ENCODE measurements at places on chromosomes 7 and 10.

DNA sequence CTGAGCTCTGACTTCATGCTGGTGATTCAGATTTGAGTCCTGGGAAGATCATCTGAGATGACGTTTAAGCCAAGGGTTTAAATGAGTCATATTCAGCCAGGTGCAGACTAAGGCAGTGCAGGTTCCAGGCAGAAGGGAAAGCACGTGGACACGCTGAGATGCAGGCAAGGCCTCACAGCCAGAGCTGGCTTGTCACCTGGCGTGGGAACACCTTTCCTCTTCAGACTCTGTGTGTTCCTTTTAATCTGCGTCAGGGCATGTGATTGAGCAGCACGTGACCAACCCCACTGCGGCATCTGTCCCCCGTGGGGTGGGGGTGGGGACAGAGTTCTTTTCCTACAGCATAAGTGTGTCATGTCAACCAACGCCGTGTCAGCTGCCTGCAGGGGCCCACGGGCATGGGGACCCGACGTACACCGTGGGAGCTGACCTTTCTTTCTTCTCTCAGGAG is 10.7 kb upstream of the IDI2 start:
- no peak overlapping the region for H3K4me3 ChIP-seq
- no peaks in the 10 kb centered on the region for H3K4me1 ChIP-seq
- peaks cover 15% of the 10 kb centered on the region for H3K36me3 ChIP-seq
- no peak for DNase-seq
- no peak overlapping the region for H3K27ac ChIP-seq

- no peak overlapping the region for H3K4me3 ChIP-seq
- no peak for DNase-seq
- no peaks in the 10 kb centered on the region for H3K27me3 ChIP-seq
- H3K27ac ChIP-seq = no peak overlapping the region
- no peaks in the 10 kb centered on the region for H3K36me3 ChIP-seq
These were observed 230.5 kb upstream of the MBL2 start for GRCh38 chr10:53003094-53003493.

- H3K27me3 ChIP-seq = no peaks in the 10 kb centered on the region
- H3K36me3 ChIP-seq = no peaks in the 10 kb centered on the region
- no peak overlapping the region for H3K27ac ChIP-seq
- no peak overlapping the region for H3K4me3 ChIP-seq
- no peak for DNase-seq
These were observed 104.8 kb downstream of the EMX2 start for GRCh38 chr10:117647306-117647705.

GRCh38 chr7:156576216-156577058 is 64.1 kb upstream of the RNF32 start:
- H3K4me1 ChIP-seq = peaks cover 8% of the 10 kb centered on the region
- no peak overlapping the region for H3K4me3 ChIP-seq
- no peak for DNase-seq
- no peak overlapping the region for H3K27ac ChIP-seq
- no peaks in the 10 kb centered on the region for H3K27me3 ChIP-seq

DNA sequence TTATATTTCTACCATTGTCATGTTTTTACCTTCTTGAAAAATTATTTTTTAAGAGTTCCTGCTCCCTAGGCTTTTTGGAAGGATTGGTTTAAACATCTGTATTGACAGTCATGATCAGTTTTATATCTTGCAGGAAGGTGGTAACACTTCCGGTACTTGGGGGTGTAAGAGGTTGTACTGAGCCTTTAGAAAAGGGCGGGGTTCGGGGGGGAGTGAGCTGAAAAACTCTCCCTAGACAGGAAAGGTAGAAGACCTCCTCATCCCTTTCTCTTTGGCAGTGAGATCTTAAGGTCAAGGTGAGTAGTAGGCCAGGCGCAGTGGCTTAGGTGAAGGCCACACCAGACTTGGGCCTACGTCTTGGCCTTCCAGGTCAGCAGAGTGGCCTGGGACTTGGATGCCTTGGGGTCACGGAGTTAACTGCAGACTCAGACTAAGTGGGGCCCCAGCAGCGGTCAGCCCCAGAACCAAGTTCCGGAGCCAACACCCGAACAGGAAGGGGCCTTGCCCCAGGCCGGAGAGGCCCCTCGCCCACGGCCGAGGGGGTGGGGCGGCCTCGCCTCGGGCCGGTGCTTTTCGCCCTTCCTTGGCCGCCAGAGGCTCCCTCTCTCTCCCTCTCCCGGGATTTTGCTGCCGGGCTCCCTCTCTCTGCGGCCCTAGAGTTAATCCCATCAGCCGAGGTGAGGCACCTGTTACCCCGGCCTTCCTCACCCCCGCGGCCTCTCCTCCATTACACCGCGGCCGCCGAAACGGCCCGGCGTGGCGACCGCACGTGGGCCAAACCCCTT is at the start of gene PPP1R9A:
PPP1R9A (plus strand) TSS at position 569 of the 785 bp plus-strand sequence. CDS start 2,520 bp downstream, outside the sequence.
- peak within 1 kb of the TSS; percentile 24 for H3K27ac ChIP-seq
- peak; percentile 72 for DNase-seq
- H3K27me3 ChIP-seq = no peaks in the 10 kb centered on the region
- H3K36me3 ChIP-seq = peaks cover 5% of the 10 kb centered on the region

- no peaks in the 10 kb centered on the region for H3K27me3 ChIP-seq
- H3K27ac ChIP-seq = no peak overlapping the region
- H3K4me1 ChIP-seq = no peaks in the 10 kb centered on the region
- no peak overlapping the region for H3K4me3 ChIP-seq
These were observed 53.8 kb upstream of the SAMD8 start for GRCh38 chr10:75057680-75058079.

DNA sequence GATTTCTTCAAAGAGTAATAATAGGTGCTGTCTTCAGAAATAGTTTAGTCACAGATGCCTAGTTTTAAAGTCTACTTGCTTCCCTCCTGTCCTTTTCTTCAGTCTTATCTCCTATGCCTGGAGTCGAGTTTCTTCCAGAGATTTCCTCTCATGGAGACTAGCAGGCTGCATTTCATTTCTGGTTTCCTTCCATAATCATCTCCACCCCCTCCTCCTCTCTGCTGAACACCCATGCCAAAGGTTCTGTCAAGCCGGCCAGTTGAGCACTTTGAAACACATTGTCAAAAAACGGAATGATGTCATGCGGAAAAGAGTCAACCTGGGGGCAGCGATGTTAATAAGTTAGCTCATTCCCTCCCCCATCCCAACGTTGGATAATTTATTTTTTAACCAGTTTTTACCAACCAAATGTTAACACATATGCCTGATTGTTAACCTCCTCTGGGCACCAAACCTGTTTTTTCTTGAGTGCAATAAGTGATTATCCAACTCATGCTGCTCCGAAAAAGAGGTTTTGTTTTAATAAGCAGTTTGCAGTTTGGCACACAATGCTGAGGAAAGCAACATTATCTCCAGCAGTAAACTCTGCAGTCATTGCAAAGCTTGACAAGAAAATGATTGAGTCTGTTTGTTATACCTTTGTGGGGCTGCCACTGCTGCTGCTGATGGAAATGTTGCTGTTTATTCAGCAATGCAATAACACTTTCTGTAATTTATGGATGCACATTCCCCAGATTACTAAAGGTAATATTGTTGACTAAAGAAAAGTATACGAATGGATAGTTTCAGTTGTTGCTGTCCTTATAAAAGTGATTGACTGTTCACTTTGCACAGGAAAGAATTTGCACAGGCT is 161.6 kb downstream of the LRMDA start:
- H3K4me3 ChIP-seq = no peak overlapping the region
- no peaks in the 10 kb centered on the region for H3K36me3 ChIP-seq
- H3K4me1 ChIP-seq = 0 out of 2 replicates have a peak, but pooled peaks cover 2% of the 10 kb centered on the region
- DNase-seq = no peak

DNA sequence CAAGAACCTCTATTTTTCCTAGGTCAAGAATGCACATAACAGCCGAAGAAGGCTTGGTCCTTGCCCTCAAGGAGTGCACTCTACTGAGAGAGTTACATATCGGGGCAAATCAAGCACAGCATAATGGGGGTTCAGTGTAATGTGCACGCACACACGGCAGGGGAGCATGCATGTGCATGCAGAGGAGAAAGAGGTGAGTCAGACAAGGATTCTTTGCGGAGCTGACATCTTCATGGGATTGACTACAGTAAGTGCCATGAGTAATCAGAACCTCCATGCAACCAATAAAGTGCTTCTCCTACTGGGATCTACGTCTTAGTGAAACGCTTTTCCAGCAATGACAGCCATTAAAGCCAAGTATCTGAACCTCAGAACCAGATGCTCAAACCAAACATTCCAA is 123.6 kb downstream of the RNF216 start:
- no peak for DNase-seq
- H3K4me3 ChIP-seq = no peak overlapping the region
- peaks cover 7% of the 10 kb centered on the region for H3K36me3 ChIP-seq
- no peaks in the 10 kb centered on the region for H3K4me1 ChIP-seq
- no peaks in the 10 kb centered on the region for H3K27me3 ChIP-seq
- H3K27ac ChIP-seq = no peak overlapping the region

GRCh38 chr7:43164757-43165156 is 52.3 kb downstream of the HECW1 start:
- no peak overlapping the region for H3K4me3 ChIP-seq
- H3K27ac ChIP-seq = no peak overlapping the region
- H3K27me3 ChIP-seq = no peaks in the 10 kb centered on the region
- H3K36me3 ChIP-seq = no peaks in the 10 kb centered on the region

DNA sequence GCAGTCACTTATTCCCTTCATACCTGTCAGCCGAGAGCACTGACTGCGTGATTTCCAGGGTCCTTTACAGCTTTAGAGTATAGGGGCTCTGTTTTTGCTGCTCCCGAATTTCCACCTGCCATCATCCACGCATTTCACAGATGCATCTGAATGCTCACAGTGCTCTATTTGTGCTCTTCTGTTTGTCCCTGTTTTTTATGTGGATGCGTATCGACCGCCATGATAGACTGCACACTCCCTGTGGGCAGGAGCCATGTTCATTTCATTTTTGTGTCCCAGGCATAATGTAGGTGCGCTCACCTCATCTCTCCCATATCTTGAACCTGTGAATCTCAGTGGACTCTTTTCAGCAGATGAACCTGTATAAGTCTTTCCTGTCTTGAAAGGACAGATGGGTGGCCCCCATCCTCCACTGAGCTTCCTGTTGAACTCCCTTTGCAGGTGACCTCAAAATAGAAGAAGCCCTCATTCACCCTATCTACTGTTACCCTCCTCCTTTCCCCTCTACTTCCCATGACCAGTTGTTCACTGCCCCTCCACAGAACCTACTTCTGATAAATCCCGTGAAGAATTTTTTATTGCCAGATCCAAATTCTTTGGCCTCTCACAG is 228.4 kb downstream of the CELF2 start:
- H3K4me1 ChIP-seq = peaks cover 7% of the 10 kb centered on the region
- DNase-seq = no peak
- H3K27ac ChIP-seq = no peak overlapping the region
- H3K36me3 ChIP-seq = no peaks in the 10 kb centered on the region

All from H9 (cell line).